ENCODE measurements at places on chromosomes 1 and 21. TPM values are rescaled to one million over a fixed set of nuclear protein-coding genes. Genes with fewer than 3 reads are reported as not detected.

The FCRL6 gene
- total RNA-seq: 1.2 TPM

The CLCA4 gene
- not detected for total RNA-seq

The VAMP4 gene
- total RNA-seq: 30.0 TPM

The JTB gene
- total RNA-seq: 72.8 TPM

The USH2A gene
- 0.04 TPM for total RNA-seq

The SLC30A10 gene
- total RNA-seq: 0.62 TPM

The SMIM1 gene
- total RNA-seq: 9.2 TPM

The GBP6 gene
- total RNA-seq: not detected

The PAPPA2 gene
- 1.6 TPM for total RNA-seq

The TTLL7 gene
- total RNA-seq: 15.7 TPM

- no peak for DNase-seq
Measured at GRCh38 chr1:163980394-163980793, 578.6 kb upstream of the PBX1 start.

GRCh38 chr1:110645821-110646735 is 28.7 kb downstream of the KCNA3 start:
- DNase-seq: no peak

DNA sequence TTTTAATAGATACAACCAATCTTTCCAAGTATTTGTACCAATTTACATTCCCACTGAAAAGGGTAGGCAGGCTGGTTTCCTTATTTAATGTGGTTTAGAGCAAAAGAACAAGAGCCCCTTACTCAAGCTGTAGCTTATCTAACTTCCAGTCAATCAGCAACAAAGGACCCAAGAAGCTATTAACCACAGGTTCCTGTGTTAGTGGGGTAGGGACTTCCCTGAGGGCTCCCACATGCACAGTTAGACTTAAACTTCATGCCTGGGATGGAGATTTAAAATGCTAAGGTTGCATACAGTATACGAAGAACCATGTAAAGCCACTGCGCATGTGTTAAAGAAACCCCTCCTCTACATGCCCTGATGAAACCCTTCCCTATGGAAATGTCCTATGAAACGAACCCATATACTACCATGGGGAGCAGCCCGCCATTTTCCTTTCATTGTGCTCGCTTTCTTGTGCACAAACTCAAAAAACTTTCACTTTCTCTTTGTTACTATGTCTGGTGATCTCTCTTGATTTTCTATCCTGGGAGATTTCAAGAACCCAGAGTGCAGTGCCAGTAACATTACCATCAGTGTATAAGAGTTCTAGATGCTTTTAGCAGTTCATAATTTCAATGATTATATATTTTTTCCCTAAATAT is 23.3 kb upstream of the ST6GALNAC5 start:
- DNase-seq: no peak

DNA sequence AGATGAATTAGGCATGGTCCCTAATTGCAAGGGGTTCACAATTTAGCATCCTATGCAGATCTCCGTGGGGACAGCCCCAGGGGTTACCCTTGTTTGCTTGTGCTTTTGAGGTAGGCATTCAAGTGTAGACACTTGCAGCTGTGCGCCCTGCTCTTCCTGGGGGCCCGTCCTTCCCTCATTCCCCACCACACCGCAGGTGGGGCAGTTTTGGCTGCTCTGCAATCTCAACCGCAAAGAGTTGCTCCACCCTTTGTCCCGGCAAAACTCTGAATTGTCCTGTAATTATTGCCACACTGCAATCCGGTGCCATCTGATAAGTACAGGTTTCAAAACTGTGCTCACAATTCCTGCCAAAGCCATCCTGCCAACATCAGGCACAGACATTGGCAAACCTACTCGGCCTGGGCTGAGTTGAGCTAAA is 65.4 kb upstream of the LYST start:
- no peak for DNase-seq

DNA sequence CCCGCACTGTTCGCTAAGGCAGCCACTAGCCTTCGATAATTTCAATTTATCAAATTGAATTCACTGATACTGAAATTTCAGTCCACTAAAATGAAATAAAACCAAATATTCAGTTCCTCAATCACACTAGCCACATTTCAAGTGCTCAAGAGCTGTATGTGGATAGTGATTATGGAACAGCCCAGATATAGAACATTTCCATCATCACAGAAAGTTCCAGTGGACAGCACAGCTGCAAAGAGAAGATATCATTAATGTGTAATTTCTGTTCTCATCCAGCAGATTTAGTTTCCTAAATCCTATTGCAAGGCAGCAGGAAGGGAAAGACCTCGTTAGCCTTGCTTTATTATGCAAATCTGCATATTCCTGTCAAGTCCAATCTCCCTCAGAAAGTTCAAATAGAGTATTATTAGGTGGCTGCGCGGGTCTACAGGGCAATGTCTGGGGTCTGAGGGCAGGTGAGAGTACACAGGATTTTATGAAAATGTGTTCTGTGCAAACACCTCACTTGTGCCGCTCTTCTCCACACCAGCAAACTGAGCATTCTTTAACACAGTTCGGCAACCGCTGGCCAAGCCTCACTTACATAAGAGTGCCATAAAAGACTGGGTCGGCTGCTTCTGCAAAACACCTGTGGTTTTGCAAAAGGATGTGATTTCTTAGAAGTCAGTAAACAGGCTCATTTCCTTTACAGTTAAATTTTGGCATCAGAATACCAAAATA is 22.4 kb downstream of the CAPZB start:
- no peak for DNase-seq

DNA sequence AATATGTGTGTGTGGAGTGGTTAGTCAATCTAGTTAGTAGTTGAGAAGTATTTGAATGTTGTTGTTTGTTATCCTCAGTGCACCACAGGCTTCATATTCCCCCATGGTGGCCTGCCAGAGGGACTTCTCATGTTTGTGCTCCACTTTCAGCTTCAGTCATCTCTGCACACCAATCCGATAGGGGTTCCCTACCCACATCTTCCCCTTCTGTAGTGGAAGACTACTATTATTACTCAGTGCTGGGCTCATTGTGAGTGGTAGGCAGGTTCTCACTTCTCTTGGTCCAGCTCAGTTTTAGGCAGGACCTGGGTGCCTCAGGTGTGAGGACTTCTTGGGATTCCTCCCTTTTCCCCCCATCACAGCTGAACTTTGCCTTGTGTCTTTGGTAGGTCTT is 14.2 kb downstream of the MT1HL1 start:
- DNase-seq: no peak
